ENCODE measurements at places on chromosomes 6 and 20.

DNA sequence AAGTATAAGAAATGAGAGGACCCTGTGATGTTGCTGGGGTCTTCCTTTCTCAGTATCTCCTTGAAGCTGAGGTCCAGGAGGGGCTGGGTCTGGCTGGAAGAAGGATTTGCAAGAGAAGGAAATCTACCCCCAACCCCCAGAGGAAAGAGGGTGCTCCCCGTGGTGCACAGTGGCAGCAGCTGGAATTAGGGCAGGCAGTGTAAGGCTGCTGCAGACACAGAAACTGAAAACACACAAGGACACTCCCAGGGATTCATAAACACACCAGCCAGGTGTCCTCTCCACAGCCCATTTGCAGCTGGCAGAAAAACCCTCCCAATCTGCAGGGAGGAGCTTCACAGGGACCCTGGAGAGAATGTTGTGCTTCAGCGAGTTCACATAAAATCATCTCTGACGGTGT lies 297.2 kb downstream of the CDH26 start:
- DNase-seq = peak; percentile 68

DNA sequence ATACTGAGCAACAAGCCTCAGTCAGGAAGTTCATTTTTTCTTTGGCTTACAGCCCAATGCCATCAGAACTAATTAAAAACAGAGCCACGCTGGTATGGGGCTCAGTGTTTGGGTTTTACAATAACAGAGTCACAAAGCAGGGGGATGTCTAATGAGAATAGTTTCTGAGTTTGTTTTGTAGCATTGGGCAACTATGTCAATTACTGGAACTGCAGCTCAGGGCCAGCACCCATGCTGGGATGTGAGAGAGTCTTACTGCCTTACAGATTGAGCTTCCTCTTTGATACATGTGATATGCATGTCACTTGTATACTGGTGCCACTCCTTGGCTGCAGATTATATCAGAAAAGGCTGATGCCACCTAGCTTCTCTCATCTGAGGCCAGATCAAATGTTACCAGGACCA lies 117.6 kb downstream of the TFAP2B start:
- DNase-seq = no peak

GRCh38 chr20:58651946-58652605 lies 993 bp downstream of the STX16 start:
- DNase-seq = peak; percentile 78

DNA sequence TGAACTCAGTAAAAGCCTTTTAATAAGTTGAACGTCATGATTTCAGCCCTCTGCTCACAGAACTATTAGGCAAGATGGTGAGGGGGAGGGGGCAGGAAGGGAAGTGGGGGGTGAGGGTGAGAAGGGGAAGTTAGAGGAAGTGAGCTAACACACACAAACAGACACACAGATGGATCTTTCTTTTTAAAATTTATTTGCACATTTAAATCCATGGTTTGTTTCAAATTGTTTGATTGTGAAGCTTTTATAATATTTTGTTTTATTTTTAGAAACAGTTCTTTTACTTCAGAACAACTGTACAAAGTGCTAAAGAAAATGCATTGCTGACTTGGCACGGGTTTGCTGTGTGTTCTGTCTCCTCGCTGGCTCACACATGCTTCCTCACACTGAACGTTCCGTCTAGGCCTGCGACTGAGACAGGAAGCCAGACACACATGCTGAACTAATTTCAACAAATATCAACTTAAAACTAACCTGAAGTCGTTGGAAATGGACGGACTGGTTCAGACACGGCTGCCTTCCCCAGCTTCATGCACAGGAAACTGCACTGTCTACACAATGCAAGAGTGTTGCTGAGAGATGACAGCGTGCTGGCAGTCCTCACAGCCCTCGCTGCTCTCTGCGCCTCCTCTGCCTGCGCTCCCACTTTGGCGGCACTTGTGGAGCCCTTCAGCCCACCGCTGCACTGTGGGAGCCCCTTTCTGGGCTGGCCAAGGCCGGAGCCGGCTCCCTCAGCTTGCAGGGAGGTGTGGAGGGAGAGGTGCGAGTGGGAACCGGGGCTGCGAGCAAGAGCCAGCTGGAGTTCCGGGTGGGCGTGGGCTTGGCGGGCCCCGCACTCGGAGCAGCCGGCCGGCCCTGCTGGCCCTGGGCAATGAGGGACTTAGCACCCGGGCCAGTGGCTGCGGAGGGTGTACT lies 8.1 kb upstream of the ZBP1 start:
- DNase-seq = peak; percentile 61

- DNase-seq = no peak
These were observed 158.6 kb downstream of the RPS12 start for GRCh38 chr6:132972971-132973370.

DNA sequence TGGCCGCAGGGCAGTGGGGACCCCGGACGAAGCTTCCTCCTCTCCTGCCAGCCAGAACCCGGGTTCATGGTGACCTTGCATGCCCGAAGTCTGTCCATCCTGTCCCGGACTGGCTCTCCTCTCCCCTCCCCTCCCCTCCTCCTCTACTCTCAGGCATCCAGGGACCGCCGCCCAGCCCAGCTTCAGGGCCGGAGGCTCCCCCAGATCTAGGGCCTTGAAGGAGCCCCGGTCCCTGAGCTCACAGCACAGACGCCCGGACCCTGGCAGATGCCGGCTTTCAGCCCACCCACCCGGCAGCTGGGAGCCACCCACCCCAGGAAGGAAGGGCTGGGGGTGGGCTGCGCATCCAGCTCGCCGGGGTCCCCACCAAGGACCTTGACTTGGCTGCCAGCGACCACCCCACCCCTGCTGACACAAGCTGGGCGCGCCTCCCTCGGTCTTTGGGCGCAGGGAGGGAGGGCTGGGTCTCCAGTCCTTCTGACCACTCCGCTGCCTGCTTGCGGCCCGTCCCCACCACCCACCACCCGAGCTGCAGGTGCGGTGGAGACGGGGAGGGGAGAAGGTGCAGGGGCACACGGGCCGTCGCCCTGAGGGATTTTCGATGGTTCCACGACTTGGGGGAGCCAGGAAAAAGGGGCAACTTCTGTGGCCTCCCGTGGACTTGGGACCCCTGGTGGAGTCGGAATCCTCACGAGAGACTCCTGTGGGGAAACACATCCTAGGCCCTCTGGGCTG lies 5.8 kb upstream of the ABHD16B start:
- DNase-seq = no peak

- DNase-seq = no peak
These were observed 8.6 kb downstream of the VNN2 start for GRCh38 chr6:132749111-132749510.

DNA sequence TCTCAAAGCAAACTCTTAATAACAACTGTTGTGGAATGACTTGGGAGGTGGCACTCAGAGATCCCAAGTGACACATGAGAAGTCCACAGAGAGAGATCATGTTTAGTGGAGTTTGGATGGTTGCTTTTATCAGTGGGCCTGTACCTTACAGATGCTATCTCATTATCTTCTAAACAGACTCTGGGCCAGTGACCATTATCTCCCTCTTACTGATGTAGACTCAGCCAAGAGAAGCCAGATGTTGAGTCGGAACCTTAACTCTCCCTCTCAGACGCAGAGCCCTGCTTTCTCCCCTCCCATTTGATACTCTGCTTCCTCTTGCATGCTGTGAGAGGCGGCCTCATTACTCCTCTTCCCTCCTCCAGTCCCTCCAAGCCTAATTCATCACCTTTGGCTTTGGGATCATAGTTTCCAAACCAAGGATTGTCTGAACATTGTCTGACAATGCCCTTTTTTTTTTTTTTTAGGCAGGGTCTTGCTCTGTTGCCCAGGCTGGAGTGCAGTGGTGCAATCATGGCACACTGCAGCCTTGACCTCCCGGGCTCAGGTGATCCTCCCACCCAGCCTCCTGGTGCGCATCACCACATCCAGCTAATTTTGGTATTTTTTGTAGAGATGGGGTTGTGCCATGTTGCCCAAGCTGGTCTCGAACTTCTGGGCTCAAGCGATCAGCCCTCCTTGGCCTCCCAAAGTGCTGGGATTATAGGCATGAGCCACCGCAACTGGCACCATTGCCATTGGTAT lies 4.5 kb upstream of the DDR1 start:
- no peak for DNase-seq

DNA sequence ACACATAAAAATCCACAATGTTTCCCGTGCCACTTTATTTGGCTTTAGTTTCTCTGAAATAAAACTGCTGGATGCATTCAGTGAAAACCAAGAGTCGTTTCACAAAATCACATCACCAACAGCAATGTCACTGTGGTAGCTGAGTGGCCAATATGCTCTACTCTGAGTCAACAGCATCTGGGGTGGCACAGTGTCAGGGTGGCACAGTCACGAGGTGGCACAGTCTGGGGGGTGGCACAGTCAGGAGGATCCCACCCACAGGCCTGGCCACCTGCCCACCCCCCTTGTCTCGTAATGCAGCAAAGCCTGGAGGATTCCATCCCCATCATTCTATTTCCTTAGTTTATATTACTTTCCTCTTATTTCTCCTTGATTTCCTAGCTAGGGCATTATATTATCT lies 87.0 kb downstream of the ANKRD60 start:
- no peak for DNase-seq

DNA sequence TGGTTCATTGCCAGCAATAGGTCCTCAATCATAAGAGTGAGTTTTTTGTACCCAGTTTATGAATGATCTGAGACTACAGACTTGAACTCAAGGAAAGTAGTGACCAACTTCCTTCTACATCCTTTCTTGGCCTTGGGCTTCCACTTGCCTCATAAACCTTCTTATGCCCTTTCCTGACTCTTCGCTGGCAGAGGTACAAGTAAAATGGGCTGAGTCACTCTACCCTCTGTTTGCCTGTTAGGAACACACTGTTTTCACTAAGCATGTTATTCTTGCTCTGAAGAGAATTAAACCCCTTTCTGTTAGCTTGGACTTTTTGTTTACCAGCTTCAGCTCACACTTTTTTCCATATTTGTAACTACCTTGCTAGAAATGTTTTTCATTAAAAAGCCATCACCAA lies 74.4 kb downstream of the PKHD1 start:
- DNase-seq = no peak

- DNase-seq = no peak
These were observed 1.8 kb downstream of the IGF2R start for GRCh38 chr6:159970659-159971063.

- DNase-seq = peak; percentile 7
These were observed 81.3 kb downstream of the AFDN start for GRCh38 chr6:167907837-167908681.

DNA sequence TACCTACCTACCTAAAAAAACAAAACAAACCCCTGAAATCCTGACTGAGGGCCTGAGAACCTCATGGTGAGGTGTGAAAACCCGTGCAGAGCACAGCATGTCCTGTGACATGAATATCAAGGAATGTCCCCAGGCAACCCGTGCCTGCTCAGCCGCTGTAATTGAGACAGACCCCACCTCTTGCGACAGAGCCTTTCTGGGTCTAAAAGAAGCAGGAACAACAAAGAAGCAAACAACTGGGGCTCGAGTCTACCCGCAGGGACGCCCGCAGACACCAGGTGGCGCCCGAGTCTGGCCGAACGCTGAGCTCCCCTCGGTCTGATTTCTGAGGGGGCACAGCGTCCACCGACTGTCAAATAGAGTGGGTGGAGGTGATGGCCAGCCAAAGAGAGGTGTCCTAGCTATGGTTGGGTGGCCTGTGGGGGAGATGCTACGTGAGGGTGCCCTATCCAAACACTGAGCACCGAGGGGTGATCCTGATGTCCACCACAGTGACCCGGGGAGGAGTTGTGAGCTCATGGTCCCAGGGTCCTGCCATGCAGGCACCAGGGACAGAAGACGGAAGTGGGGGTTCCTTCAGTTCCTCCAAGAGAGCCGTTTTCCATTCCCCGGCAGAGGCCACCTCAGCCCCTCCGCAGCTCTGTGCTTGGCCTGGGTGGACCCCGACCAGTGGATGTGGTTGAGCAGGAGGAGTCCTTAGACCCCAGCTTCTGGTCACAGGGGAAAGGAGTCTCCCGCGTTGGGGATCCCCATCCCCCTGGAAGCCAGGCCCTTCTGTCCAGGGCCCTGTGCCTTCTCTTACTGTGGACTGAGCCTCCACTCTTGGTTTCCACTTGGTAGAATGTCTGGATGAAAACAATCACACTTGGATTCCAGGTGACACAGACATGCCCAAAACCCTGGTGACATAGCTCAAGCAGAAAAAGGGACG lies 268.2 kb downstream of the CDC5L start:
- peak; percentile 56 for DNase-seq

GRCh38 chr20:46622165-46622564 lies 29.1 kb downstream of the SLC13A3 start:
- DNase-seq = no peak

- no peak for DNase-seq
These were observed 48.2 kb upstream of the ASIP start for GRCh38 chr20:34193051-34193450.

- DNase-seq = no peak
These were observed 92.7 kb downstream of the PREX1 start for GRCh38 chr20:48735112-48735511.

GRCh38 chr20:11652128-11652527 lies 265.6 kb upstream of the BTBD3 start:
- no peak for DNase-seq

DNA sequence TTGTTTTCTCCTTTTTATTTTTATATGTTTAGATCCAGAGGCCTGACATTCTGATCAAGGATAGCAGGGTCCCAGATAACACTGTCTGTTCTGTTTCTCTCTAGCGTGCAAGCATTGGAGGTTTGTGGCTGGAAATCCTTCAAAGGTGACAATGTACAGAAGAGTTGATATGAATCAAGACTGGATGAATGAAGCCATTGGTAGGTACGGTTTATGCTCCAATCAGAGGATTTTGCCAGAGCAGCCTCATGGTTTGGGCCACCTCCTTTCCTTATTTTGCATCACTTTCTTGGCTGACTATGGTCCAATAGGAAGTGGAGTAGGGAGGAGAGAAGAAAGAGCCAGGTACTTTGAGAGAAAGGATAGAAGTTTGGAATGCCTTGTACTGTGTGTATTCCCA lies 484.8 kb upstream of the JAG1 start:
- DNase-seq = no peak

- no peak for DNase-seq
These were observed 739.8 kb downstream of the TFAP2A start for GRCh38 chr6:9675122-9675521.

DNA sequence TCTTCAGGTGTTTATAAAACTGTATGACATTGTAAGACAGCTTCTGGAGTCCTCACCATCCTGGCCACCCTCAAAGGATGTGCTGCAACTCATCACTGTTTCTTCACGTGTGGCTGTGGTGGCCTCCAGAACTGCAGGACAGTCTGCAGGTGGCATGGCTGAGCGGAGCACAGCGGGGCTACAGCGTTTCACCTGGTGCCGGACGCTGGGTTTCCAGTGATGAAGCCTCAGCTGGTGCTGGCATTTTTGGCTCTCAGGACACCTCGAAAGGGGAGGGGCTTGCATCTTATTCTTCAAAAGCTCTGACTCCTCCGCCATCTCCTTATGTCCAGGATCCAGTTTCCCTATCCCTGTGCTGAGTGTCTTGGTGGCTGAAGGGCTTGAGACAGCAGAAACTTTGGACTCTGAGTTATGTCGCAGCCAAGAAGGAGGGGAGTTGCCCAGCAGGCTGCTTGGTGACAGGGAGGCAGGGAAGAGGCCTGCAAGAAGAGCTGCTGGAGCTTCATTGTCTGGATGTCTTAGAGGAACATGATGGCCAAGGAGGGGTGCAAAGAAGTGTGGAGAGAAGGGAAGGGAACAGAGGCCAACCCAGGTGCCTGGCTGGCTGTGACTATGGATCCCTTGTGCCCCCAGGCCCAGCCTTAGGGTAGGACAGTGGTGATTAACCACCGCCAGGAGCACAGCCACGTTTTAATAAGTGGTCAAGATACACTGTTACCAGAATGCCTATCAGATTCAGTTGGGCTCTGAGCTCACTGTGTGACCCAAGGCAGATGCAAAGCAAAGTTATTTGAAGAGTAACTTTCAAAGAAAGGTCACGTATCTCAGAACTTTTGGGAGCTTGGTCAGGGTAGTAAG lies 58.7 kb downstream of the GTF2H5 start:
- DNase-seq = no peak

Measured in thymus (tissue), 14 donors.